ENCODE measurements at places on chromosomes 2 and 18. TPM values are rescaled to one million over a fixed set of nuclear protein-coding genes. Genes with fewer than 3 reads are reported as not detected.

- no peak for DNase-seq
These were observed 139.9 kb upstream of the DNMT3A start for GRCh38 chr2:25481381-25482300.

ANKRD29 gene
- total RNA-seq, result 4.0 TPM

REG3A gene
- not detected for total RNA-seq

DNA sequence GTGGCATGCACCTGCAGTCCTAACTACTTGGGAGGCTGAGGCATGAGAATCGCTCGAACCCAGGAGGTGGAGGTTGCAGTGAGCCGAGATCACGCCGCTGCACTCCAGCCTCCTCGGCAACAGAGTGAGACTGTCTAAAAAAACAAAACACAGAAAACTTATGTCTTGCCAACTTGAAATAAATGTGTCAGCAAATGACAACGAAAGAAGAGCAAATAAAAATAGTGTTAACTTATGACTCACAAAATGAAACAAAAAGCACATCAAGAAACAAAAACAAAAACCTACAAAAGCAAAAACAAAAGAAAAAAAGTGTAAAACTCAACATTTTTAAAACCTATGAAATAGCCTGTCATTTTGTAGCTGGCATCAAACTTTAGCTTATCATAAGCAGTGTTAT, 65.2 kb downstream of the KCNH7 start:
- no peak for DNase-seq

AMER3 gene
- 0.09 TPM for total RNA-seq

DNA sequence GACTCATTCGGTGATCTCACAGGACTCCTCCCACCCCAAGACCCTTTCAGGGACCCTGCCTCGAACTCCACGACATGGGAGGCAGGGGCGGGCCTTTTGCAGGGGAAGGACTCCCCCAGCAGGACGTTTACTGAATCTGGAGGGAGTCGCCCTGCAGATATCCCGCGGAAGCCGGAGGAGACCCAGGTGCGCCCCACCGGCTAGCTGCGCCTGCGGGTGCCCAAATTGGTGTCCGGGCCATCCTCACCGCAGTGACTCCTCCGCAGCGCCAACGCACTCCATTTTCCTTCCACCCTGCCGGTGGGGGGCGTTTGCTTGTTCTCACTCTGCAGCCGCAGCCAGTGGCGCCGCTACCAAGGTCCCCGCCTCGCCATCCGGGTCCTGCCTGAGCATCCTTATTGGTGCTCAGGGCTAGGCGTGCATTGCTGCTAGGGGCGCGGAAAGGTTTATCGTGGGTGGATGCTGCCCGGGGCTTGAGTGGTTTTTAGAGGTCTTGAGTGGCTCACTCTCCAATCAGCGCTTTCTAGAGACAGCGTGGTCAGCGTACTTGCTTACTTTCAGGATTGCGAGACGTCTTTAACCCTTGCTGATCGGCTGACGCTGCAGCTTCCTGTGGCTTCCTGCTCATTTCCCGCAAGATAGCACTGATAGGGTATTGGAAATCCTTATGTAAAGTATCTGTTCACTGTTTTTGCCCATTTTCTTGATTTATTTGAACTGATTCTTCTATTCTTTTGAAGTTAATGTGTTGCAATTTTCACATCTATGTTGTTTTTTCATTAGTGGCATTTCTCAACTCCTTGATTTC, 81.4 kb downstream of the BIN1 start:
- peak; percentile 92 for DNase-seq

GRCh38 chr2:96552315-96553175, 16.0 kb downstream of the ARID5A start:
- DNase-seq, result no peak

GRCh38 chr2:36266536-36267121, 88.9 kb upstream of the CRIM1 start:
- DNase-seq, result no peak

CROCC2 gene
- total RNA-seq, result 0.04 TPM
